CD4-positive, alpha-beta T cell (primary cell): ENCODE measurements at places on chromosomes 1 and 21.

- H3K4me1 ChIP-seq = no peaks in the 10 kb centered on the region
- no peak for DNase-seq
- H3K36me3 ChIP-seq = no peaks in the 10 kb centered on the region
- no peak overlapping the region for H3K4me3 ChIP-seq
- no peaks in the 10 kb centered on the region for H3K27me3 ChIP-seq
Measured at GRCh38 chr1:229885568-229886495, 181.2 kb upstream of the GALNT2 start.

DNA sequence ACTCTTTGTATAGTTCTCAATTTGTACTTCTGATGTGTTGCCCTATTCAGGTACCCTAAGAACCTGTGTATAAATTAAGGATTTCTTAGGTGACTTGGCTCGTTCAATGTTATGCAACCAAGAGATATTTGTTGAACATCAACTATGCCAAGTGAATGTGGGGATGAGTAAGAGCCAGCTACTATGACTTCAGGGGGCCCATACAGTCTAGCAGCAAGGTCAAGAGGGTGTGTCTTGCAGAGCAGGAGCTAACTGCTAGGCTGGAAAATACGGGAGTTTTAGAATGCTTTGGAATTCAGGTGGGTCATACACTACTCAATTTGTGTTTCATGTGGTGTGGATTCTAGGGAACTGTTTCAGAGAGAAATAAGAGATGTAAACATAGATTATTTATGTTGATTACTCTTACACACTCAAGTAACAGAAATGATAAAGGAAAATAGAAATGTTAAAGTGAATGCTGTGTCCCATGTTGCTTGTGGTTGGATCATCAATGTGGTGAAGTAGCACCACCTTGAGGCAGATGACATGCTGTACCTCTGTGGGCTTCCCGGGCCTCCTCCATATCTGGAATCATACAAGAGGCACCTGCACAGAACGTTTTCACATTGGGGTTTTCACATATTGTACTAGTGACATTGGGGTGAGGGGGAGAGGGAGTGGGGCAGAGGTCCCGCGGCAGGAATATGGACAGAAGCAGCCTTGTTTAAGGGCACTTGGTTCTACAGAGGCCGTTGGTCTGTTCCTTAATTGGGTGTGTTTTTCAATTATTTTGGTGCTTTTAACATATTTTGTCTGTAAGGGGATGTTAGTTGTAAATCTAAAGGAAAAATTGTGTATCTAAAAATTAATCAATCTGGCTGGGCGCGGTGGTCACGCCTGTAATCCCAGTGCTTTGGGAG is 12.4 kb downstream of the ARPC5 start:
- no peaks in the 10 kb centered on the region for H3K27me3 ChIP-seq
- H3K4me3 ChIP-seq = no peak overlapping the region
- no peaks in the 10 kb centered on the region for H3K4me1 ChIP-seq
- H3K27ac ChIP-seq = no peak overlapping the region

GRCh38 chr1:224080115-224080774 is 33.7 kb upstream of the FBXO28 start:
- no peaks in the 10 kb centered on the region for H3K27me3 ChIP-seq
- no peak for DNase-seq
- H3K36me3 ChIP-seq = no peaks in the 10 kb centered on the region
- no peak overlapping the region for H3K27ac ChIP-seq
- H3K4me3 ChIP-seq = no peak overlapping the region
- H3K4me1 ChIP-seq = no peaks in the 10 kb centered on the region

DNA sequence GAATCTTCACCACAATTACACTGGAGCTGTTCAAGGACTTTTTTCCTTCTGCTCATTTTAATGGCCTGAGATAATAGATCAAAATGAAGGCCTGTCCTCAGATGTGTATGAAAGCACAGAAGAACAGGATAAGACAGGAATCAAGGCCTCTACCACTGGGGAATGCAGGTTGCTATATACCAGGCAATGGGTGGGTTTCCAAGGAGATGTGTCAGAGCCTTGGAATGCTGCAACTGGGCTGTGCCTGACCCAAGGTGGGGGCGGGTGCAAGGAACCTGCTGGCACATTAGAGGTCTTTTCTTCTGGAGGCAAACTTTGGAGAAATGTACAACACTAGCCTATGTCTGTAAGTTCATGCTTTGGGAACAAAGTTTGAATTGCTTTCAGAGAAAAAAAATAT is 21.7 kb upstream of the LAMC2 start:
- no peak overlapping the region for H3K4me3 ChIP-seq
- DNase-seq = no peak

- H3K36me3 ChIP-seq = no peaks in the 10 kb centered on the region
- H3K27me3 ChIP-seq = no peaks in the 10 kb centered on the region
Measured at GRCh38 chr1:7648761-7649384, 122.2 kb upstream of the VAMP3 start.

- no peak for DNase-seq
- peaks cover 6% of the 10 kb centered on the region for H3K4me1 ChIP-seq
- no peak within 1 kb of the TSS for H3K4me3 ChIP-seq
- H3K27ac ChIP-seq = no peak within 1 kb of the TSS
Measured at GRCh38 chr1:34164771-34165391, at the start of gene CSMD2. CSMD2 (minus strand) TSS chr1:34165230; CDS start chr1:34165097, 133 bp downstream.

DNA sequence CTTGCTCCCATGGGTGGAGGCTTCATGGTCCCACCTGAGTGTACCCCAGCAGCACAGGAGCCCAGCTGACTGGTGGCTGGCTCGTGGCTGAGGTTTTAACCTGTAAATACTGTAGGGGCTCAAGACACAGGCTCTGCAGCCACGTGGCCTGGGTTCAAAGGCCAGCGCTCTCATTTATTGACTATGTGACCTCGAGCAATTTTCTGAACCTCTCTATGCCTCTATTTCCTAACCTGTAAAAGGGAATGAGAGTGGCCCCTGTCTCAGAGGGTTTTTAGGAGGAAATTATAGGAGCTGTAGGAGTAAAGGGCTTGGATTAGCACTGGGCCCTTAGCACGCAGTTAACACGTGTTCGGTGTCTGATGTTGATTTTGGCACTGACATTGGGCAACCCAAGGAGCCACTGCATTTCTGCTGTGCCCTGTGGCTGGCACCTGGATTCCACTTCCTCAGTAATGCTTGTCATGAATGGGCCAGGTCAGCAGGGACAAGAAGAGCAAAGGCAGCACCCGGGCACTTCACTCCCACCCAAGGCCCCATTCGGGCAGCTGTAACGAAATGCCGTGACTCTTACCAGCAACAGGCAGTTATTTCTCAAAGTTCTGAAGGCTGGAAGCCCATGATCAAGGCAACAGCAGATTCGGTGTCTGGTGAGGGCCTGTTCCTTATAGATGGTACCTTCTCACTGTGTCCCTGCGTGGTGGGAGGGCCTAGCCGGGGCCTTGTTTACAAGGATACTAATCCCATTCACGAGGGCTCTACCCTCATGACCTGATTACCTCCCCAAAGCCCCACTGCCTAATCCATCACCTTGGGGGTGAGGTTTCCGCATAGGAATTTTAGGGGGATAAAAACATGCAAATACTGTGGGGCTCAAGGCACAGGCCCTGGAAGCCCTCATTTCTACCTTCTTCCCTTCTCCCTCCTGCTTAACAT is 25.2 kb downstream of the ARHGEF10L start:
- H3K4me1 ChIP-seq = no peaks in the 10 kb centered on the region
- DNase-seq = no peak
- H3K27ac ChIP-seq = no peak overlapping the region
- H3K36me3 ChIP-seq = no peaks in the 10 kb centered on the region
- H3K4me3 ChIP-seq = no peak overlapping the region
- no peaks in the 10 kb centered on the region for H3K27me3 ChIP-seq
